ENCODE measurements at places on chromosomes 16 and 17. TPM values are rescaled to one million over a fixed set of nuclear protein-coding genes. Genes with fewer than 3 reads are reported as not detected.

- no peak for DNase-seq
Measured at GRCh38 chr16:57382535-57383275, 10.4 kb downstream of the CX3CL1 start.

DNA sequence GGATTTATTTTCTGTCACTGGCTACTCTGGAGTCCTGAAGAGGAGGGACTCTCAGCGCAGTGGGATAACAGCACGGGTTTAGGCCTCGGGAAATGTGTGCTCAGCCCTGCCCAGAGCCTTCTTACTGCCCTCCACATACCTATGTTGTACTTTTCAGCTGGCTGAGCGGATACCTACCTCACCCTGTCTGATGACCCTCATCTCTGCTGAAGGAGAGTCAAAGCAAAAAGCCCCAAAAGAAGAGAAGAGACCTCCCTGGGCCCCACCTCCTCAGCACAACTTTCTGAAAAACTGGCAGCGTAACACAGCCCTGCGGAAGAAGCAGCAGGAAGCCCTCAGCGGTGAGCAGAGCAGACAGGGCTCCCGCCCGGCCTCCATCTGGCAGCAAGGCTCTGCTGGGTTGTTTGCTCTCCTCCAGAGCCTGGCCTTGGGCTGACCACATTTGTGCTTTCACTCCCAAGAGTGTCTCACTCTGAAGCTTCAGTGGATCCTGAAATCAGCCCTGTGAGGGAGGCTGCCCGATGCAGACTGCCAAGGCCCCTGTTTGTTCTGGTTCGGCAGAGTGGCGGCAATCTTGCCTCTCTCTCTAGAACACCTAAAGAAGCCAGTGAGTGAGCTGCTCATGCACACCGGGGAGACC is 10.3 kb downstream of the MYCBPAP start:
- DNase-seq: no peak

- DNase-seq: no peak
Measured at GRCh38 chr16:82684256-82684655, 57.5 kb downstream of the CDH13 start.

GRCh38 chr17:56110463-56111135 is 42.7 kb upstream of the ANKFN1 start:
- no peak for DNase-seq

SMIM22 gene
- total RNA-seq: not detected

GOT2 gene
- 96.9 TPM for total RNA-seq

TBC1D3 gene
- not detected for total RNA-seq
